HepG2 (cell line): ENCODE measurements at places on chromosomes 12 and 14.
A peak's percentile ranks its signal among the peaks of the same experiment; 100 is the strongest.

DNA sequence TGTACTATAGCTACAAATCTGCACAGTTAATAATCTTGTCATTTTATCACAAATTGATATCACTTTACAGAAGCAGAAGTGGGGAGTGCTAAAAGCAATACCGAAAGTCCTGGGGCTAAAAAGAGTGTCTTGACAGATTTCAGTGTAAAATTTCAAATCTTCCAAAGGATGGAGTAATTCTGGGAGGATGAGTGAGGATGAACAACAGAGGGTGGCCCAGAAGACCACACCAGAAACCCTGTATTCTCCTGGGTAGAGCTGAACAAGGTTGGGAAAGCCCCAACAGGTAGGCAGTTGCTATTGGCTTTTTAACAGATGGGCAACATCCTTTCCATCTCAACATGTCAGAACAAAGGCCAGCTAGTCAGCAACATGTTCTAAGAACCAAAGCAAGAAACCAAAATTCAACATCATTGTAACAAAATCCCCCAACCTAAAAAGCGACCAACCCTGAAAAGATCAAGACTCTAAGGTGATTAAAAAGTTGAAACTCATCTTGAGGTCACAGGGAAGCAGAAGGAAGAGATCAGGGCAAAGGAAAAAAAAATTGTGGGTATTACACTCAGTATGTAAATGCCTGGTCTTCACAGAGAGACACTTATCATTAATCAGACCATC is 38.8 kb downstream of the CBX5 start:
- no peak for DNase-seq

- DNase-seq, result peak; percentile 29
Observed at GRCh38 chr12:113049976-113050742, 6.4 kb upstream of the DTX1 start.

- peak; percentile 36 for DNase-seq
Observed at GRCh38 chr14:74905595-74906142, 17.4 kb downstream of the RPS6KL1 start.

GRCh38 chr12:107459641-107460040 is 226.0 kb upstream of the PWP1 start:
- no peak for DNase-seq

DNA sequence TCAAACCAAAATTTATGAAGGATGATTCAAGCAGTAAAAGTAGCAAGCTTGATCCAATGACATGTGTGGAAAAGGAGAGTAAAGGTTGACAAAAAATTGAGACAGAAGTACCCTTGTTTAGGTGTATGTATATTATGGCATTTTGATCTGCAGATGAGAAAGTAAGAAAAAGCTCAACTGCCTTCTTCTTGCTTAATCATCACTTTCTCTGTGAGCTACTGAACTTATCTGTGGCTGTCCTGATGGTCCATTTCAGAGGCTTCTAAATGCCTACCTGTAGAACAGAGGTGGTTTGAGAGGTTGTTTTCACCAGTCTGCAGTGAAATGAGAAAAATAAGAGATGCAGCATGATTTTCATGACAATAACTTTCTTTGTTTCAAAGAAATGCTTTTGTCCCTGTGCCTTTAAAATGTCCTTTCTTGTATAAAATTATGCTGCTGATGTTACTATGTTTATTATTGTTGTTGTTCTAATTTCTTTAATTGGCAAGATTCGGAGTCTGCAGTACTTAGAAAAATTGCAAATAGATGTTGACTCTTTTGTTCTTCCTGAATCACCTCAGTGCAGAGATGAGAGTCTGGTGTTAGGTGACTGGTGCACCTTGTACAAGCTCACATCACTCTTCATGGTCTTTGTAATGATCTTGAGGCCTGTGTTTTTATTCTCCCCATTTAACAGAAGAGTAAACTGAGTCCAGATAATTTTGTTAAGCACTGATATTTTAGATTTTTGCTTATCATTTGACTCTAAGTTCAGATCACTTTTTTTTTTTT is 821.9 kb downstream of the VRK1 start:
- DNase-seq, result no peak

DNA sequence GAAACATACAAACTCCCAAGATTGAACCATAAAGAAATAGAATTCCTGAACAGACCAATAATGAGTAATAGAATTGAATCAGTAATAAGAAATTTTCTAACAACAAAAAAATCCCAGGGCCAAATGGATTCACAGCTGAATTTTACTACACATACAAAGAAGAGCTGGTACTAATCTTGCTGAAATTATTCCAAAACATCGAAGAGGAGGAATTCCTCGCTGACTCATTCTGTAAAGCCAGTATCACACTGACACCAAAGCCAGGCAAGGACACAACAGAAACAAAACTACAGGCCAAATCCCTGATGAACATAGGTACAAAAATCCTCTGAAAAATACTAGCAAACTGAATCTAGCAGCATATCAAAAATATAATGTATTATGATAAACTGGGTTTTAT is 367.8 kb upstream of the CLEC14A start:
- DNase-seq, result no peak

- no peak for DNase-seq
Observed at GRCh38 chr12:49792976-49793580, 35.1 kb downstream of the NCKAP5L start.

DNA sequence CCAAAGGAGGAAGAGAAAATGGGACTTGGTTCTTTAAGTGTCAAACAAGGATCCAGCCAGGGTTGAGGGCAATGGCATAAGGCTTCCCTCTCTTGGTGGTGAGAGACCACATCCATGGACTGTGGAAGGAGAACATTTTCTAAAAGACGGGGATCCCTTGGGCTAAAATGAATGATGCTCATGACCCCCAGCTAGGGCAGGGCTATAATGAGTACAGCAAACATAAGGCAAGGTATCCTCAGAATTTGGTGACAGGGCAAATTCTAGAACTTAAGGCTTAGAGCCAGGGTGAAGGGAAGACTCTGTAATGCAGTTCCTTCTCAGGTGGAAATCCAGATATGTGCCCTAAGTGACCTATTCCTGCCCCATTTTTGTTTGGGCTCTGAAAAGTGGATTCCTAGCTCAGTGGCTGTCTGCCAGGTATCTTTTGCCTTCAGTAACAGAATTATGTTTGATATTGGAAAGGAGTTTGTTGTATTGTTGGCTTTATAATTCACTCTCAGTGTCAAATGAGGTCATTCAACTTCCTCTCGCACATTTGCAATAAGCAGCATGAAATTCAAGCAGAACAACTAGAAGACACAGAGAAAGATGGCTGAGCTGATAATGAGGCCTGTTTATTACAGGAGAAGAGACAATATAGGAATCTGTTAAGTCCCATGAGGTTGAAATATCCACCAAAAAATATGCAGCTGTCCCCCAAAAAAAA is 76.8 kb downstream of the DAD1 start:
- no peak for DNase-seq
